ENCODE measurements at places on chromosomes 6 and 20.

DNA sequence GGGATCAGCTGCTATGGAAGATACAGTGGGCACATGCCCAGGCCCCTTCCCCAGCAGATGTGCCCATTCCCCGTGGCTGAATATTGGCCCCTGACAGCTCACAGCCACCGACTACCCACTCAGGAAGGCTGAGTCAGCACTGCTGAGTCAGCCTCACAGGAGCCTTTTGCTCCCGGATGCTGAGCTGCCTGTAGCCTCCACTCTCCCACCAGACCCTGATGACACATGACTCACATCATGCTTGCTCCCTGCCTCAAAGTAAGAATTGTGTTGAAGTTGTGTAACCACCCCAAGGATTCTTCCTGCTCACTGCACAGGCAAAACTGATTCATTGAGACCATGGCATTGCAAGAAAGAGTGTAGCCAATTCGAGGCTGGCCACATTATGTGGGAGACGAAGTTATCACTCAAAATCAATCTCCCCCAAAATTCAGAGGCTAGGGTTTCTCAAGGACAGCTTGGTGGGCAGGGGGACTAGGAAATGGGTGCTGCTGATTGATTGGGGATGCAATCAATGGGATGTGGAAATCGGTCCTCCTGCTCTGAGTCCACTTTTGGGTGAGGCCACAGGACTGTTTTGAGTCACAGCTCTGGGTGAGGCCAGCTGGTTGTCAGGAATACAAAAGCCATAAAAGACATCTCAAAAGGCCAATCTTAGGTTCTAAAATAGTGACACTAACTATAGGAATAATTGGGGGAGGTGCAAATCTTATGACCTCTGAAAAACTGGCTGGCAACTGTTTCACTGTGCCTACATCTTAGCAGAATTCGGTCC is 556.6 kb upstream of the CDH4 start:
- DNase-seq: no peak

- DNase-seq: no peak
Measured at GRCh38 chr6:315921-316752, 23.9 kb downstream of the DUSP22 start.

- DNase-seq: no peak
Measured at GRCh38 chr20:63893999-63894357, 948 bp upstream of the DNAJC5 start.

- no peak for DNase-seq
Measured at GRCh38 chr20:24257171-24257570, 212.3 kb upstream of the SYNDIG1 start.

DNA sequence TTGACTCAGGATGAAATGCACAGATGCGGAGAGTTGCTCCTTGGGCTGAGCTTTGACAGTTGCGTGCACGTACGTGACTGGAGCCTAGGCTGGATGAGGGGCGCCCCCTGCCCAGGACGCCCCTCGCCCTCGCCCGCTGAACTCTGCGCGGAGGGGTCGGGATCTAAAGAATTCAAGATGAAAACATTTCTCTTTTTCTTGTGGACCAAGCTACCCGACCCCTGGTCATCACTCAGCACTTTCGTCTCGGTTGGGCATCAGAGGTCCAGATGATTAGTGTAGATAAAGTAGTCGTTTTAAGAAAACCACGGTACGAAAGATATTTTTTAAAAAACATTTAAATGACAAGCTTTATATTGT is 700 bp downstream of the DTD1 start:
- DNase-seq: no peak

DNA sequence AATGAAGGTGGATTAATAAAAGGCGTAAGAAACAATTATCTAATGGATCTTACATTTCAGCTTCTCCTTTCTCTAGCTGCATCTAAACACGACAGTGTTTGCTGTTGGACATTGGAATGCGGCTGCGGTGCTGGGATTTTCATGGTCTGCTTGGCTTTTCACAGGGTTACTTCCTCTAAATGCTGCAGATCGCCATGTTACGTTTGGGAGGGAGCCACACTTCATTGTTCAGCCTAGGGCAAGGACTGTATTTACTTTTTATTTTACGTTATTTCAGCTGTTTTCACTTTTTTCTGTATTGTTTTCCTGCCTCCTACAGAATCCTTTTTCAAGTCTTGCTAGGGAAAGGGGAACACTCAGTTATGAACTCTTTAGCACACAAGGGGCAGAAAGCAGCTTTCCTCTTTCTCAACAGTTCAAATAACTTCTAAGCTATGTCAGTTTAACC is 97.9 kb upstream of the MTHFD1L start:
- DNase-seq: no peak

GRCh38 chr20:43727980-43728590 is 1.3 kb upstream of the GTSF1L start:
- DNase-seq: no peak

DNA sequence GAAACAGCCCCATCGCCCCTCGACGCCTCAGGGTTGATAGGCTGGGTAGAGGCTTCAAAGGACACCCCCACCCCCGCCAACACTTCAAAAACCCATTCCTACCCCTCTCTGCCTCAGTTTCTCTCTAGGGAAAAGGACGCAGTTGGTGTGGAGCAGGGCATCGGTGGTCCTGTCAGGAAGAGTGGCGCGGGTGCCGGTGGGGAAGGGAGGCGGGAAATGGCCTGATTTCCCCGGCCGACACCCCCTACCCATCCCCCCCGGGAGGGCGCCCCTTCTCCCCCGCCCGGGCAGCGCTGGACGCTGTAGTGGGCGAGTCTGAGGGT is 367 bp downstream of the NRSN2 start:
- DNase-seq: no peak

GRCh38 chr6:138155443-138155842 is 6.3 kb upstream of the ARFGEF3 start:
- DNase-seq: no peak

- no peak for DNase-seq
Measured at GRCh38 chr6:63714091-63714490, 78.5 kb downstream of the PHF3 start.

DNA sequence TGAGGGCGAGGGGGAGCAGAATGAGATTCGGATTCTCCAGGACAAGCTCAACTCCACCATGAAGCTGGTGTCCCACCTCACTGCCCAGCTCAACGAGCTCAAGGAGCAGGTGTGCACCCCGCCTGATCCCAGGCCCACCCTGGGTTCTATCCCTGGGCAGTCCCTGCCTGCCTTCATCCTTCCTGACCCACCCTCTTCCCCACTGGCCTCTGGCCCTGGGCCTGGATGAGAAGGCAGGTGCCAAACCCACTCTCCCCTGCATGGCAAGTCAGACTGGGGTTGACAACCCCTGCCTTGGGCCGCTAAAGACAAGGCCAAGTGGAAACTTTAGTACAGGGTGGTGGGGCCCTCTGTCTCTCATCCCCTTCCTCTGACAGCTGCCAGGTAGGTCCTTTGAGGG is 16.5 kb downstream of the UQCC2 start:
- no peak for DNase-seq

- no peak for DNase-seq
Measured at GRCh38 chr6:109478841-109479624, 4.0 kb downstream of the ZBTB24 start.

DNA sequence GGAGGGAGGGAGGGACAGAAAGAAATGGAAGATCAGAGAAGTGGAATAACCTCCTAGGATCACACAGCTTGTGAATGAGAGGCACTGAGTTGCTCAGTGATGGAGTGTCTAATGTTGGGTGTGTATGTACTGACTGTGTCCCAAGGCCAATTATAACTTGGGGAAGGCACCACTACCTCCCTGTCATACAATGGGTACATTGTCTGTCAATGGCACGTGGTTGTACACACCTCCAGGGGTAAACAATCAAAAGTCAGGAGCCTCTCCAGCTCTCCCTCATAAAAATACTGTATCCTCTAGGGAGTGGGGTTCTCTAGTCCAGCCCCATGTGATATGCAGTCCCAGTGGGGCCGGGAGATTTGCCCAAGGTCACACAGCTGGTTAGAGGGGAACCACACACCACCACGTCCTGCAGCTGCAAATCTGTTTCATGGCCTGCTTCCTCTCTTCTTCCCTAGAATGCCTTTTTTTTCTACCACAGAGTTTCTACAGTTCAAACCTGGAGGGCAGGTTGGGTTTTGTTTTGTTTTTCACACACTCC is 112.5 kb downstream of the SNX5 start:
- no peak for DNase-seq

DNA sequence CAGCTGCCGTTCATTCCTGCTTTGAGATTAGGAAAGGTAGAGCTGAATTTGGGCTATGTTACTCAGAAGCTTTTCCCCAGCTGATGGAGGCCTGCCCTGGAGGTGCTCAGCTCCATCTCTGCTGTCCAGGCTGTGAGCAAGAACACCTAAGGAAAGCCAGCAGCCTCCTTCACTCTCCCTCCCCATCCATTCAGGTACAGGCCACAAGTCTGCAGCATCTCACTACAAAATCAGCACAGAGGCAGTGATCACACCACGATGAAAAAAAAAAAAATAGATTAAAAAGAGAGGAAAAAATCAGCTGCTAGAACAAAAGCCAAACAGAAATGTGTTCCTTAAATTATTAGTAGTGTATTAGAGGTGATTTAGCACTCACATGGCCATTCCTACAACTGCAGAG is 515.0 kb downstream of the CDH26 start:
- no peak for DNase-seq

- DNase-seq: no peak
Measured at GRCh38 chr20:18313411-18313810, 25.1 kb downstream of the ZNF133 start.

DNA sequence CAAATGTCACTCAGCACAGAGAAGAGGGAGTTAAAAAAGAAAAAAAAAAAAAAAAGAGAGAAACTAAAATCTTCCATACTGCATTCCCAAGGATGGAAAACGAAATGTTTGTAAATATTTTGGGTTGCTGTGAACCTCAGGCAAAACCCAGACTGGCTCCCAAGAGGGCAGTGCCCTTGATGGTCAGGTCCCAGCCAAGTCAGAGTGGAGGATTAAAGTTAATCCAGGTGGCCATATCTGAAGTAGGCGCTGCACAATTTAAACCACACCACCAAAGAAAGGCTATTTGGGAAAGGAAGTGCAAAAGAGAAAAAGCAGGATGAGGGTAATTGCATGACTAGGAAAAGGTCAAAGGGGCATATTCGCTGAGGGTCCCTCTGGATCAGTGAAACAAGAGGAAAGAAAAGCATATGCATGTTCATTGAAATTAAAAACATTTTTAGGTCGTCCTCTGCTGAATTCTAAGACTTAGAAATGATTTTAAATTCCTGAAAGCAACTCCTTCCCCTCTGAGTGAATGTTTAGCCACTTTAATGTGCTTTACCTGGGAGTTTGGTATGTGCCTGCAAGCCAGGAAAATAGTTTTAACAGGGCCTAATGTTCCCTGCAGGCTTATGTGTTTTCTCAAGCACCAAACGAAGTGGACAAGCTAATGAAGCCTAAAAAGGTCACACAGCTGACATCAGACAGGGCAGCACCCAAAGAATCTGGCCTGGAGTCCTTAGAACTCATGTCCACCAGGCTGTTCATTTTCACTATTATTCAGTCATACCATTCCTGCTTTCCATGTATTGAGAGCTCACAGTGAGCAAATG is 159.1 kb downstream of the HACE1 start:
- no peak for DNase-seq

GRCh38 chr6:73832313-73832712 is 136.3 kb downstream of the CD109 start:
- DNase-seq: no peak

GRCh38 chr20:50423758-50424157 is 86.4 kb upstream of the PTPN1 start:
- DNase-seq: no peak

DNA sequence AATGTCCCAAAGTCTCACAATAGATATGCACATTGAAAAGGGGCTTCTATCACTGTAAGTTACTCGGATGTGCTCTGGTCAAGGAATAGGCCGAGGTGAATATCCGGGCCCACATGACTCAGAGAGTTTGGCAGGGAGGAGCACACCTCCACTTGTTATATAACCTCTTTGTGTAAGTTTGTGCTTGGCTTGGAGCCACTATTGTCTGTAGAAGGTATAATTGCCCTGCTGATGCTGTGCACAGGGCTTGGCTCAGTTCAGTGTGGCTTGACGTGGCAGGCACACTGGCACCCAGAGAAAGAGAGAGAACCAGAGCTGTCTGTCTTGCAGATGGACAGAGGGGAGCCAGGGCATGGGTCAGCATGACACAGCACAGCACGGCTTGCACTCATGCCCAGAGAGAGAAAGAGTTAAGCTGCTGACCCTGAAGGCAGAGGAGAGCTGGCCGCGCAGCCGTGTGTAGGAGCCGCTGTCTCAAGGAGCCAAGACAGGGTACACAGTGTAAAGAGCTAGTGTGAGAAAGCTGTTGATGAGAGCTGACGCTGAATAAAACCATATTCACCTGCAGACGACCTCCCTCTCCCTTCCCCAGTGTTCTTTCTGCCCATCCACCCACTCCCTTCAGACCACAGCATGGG is 482.5 kb downstream of the C6orf118 start:
- no peak for DNase-seq

DNA sequence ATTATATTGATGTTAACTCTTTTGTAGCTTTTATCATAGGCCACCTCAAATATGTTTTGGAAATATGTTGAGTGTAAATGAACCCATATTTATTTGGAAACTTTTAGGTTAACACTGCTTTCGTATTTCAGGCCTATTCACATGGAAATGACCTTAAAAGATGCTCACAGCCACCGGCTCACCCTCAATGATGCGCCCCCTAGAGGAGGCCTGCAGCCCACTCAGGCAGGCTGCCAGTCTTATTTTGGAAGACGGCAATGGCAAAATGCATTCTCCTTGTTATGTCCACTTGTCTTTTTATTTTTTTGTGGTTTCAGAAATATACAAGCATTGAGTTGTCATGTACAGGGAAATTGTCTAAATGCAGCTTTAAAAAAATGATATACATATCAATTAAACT is 869.7 kb downstream of the PHF3 start:
- no peak for DNase-seq

DNA sequence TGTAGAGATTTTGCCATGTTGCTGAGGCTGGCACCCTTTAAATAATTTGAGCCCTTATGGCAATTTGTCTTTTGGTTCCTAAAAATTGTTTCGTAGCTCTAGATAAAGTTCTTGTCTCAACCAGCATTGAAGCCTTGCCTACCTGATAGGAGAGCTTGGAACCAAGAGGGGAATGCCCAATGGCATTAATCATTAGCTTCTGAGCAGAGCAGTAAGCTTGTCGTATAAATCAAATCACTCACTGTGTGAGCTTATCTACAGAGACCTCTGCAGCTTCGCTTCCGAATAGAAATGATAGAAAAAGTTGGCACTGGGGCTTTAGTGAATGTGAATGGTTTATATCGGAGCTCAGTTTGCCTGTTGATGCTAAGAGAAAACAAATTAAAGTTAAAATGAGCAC is 10.7 kb downstream of the ANKRD6 start:
- DNase-seq: no peak

DNA sequence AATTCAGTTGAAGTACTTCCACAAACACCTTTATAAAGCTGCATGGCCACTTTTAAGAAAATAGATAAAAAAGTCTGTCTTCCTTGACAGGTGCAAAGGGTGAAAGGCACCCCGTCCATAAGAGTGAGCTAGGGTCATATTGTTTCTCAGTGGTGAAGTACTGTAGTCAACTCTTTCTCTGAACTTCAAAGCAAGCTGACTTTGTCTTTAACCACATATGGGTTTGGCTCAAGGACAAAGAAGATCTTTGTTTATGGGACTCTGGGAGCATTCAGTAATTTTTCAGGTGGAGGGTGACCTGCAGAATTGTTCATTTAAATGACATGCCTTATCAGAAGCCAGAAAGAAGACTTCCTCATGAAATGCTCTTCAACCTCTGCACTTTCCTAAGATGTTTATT is 49.3 kb upstream of the KLHL31 start:
- DNase-seq: no peak

- no peak for DNase-seq
Measured at GRCh38 chr6:106626485-106626884, 2.8 kb downstream of the RTN4IP1 start.

GRCh38 chr6:25171301-25171700 is 107.9 kb upstream of the CARMIL1 start:
- DNase-seq: no peak

All from GF-D8 (cell line).